ENCODE measurements at places on chromosomes 5 and 9.
A peak's percentile ranks its signal among the peaks of the same experiment; 100 is the strongest.

DNA sequence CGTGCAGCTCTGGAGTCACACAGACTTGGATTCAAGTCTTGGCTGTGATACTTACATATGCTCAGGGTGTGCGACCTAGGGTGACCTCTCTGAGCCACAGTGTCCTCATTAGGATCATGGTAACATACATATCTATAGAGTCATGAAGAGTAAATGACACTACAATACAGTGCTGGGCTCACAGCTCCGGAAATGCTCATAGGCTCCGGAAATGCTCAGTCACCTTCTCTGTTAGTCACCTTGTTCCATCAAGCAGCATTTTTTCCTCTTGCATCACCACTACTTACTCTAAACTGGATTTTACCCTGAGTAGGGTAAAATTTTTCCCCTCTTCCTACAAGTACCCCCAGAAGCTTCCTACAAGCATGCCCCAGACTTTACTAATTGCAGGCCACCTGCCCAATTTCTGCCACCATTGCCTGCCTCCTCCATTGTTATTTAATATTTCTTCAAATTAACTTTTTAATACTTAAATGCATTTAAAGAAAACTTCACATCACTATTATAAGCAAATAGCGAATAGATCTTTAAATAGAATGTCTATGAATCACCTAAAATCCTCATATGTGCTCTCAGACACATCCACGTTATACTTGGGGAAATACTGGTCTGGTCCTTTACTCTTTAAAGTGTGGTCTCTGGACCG, 147.6 kb upstream of the SPRY4 start:
- DNase-seq = no peak

DNA sequence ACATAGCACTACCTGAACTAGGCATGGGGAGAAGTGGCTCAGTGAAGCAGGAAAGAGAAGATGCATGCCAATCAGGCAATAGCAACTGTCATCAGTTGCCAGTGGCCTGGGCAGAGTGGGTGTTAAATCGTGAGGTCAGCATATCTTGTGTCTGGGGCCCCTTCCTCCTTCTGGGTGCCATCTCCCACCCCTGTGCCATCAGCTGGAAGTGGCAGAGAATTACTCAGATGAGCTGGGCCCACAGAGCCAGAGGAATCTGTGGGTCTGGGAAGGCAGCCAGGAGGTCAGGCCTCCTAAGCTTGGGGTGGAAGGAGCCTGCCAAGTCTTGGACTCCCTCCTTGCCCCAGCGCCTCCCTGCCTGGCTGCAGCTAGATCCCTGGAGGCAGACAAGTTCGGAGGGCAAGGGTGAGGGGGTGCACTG, 66.5 kb downstream of the GALNT12 start:
- no peak for DNase-seq

DNA sequence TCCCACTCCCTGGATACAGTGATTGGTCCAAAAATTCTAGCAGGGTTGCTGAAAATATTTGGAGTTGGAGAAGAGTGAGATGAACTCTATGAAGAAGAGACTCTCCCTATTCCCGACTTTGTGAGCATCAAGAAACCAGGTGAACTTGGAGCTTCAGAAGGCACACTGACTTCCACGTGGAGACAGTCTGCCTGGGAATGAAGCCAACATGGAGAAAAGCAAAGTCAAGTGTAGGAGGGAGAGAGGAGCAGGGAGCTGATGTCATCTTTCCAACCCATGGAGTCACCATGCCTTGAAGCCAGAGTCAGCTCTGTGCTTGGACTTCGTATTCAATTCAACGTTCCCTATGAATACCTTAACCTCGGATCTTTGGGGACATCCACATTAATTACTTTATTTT, 125.1 kb downstream of the NPR3 start:
- DNase-seq = no peak

DNA sequence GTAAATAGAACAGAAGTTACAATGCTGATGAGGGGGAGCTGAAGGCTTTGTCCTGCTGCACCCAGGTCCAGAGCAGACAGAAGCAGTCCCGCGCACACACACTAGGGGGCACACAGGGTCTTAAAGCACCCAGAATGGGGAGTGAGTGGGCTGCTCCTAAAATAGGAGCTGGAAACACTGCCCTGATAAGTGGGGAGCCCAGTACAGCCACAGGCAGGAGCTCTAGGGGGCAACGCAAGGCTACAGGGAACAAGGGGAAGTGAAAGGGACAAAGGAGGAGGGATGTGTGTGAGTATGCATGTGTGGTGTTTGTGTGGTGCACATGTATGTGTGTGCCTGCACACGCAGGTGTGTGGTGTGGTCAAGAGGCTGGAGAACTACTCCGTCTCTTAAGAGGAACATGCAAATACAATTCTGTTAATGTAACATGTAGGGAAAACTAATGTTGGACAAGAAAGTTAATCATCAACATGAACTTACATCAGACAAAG, 191.5 kb downstream of the ROR2 start:
- no peak for DNase-seq

DNA sequence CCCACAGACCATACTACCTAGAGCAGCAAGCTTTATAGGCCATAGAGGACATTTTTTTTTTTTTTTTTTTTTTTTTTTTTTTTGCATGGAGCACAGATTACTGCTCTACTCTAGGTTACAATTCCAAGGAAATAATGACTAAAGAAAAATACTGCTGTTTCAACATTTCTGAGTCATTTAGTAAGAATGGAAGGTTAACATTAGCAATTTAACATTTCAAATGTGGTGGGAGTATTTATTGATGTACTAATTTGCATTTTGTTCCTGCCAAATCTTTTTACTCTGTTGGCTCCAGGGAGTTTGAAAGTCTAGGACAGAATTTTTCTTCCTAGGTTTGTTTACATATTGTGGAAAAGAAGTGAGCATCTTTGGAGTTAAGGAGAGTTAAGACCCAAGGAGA, 142.1 kb upstream of the CCDC152 start:
- DNase-seq = no peak

GRCh38 chr5:95572016-95572415, 17.1 kb downstream of the ARSK start:
- DNase-seq = no peak

GRCh38 chr9:37559125-37559524, 17.1 kb downstream of the FBXO10 start:
- no peak for DNase-seq

GRCh38 chr9:89468281-89468960, 29.5 kb downstream of the SEMA4D start:
- DNase-seq = no peak

DNA sequence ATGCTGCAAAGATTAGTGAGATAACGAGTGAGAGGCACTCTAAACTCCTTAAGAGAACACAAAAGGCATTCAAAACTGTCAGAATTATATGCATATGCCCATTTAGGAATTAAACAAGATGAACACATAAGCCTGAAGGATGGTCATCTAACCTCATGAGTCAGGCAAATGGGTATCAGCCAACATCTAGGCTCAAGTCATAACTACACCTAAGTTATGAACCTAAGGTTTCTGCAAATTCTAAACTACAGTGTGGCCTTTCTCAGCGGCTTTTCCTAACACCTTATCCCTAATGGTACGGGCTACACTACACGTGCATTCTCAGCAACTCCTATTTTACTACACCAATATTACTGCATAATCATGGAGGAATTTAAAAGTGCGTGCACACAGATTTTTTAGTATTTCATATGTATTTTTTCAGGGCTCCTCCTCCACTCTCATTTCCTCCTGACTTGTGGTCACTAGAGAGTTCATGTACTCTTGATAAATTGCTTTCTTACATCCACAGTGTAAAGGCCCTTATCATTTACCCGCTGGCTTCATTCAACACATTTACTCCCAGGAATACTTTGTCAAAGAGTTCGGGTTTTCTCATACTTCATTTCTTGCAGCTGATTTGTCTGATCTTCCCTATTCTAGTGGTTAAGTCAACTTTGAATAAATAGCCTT, 316.5 kb downstream of the BNC2 start:
- DNase-seq = no peak

- peak; percentile 55 for DNase-seq
These were observed 61.8 kb upstream of the TBC1D2 start for GRCh38 chr9:98317134-98317857.

- DNase-seq = no peak
These were observed 14.1 kb upstream of the LRRC19 start for GRCh38 chr9:27019589-27019988.

- DNase-seq = no peak
These were observed 202.1 kb downstream of the SNX18 start for GRCh38 chr5:54719384-54720283.

- DNase-seq = no peak
These were observed at the start of gene PHF2 for GRCh38 chr9:93576258-93577077. Gene PHF2 (plus strand): TSS chr9:93576584. CDS start chr9:93576774, 190 bp downstream.

GRCh38 chr5:98780390-98780789, 6.9 kb downstream of the RGMB start:
- no peak for DNase-seq

DNA sequence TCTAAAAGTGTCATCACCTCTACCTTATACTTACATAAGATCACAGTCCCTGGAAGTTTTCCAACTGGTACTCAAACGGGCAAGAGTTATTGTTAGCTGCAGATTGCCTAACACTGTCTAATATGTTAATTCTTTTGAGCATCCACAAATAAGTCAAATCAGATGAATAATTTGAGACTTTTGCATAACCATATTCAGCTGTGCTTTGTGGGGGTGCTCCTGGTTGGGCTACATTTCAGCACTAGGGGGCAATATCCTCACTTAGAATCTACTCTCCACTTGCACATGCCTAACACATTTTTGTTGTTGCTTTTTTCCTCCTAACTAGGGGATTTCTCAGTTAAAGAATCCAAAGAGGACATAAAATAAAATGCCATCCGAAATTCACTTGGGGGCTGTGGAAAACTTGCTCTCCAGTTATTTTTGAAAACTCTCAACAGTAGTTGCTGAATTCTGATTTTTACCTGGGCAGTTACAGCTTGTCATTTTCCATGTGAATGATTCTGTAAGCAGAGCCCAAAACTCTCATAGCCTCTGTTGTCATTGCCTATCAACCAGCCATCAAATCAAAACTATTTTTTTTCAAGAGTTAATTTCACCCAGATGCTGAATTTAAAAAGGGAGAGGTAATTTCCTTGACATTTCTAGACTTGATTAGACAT, 71.5 kb downstream of the TRIM36 start:
- peak; percentile 39 for DNase-seq

DNA sequence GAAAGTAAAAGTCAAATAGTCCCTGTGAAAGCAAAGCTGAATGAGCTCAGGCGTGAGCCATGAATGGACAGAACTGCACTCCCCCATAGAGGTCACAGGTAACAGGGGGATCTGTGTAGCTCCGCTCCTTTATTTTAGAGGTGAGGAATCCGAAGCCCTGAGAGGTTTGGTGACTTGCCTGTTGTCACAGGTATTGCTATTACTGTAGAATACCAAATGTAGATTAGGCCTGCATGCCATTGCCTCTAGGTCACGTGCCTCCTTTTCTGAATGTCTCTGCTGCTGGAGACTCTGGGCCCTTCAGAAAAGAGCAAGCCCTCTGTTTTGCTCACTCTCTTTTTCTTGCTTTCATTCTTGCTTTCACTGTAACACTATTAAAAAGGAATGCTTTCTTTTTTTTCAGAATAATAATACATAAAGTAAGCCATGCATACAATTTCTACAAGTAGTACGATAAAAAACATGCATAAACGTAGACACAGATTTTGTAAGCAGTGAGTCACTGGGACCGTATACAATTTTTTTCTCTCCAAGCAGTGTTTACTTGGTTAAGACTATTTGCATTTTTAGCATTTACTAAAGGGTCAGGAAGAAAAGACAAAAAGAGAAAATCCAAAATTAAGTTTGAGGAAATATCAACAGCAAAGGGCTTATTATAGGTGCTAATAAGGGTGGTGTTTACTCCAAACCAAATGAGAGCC, 568.7 kb upstream of the ADAMTS16 start:
- DNase-seq = no peak

DNA sequence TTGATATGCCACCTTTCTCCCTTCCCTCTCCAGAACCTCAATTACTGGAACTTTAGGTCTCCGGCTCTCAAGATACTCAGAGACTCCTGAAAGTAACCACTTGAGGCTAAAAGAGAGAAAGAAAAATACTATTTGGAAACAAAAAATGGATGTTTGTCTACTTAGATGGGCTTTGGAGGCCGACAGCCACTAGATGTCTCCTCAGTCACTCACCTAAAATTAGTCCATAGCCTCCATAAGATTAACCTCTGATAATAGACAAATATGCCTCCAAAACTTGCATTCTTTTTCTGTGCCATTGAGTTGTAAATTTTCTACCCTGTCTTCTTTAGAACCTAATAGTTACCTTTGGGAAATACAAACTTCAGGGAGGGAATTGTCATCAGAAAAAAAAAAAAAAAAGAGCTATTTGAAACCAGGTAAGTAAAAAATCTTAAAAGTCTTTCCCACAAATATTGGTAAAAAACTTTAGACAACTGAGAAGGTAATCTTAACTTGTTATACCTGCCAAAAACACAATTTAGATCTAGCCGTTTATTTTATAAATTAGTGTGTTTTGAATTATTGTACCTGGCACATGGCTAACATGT, 11.2 kb upstream of the PCDH1 start:
- DNase-seq = no peak

GRCh38 chr9:129485145-129485774, 135.6 kb downstream of the C9orf50 start:
- DNase-seq = no peak

DNA sequence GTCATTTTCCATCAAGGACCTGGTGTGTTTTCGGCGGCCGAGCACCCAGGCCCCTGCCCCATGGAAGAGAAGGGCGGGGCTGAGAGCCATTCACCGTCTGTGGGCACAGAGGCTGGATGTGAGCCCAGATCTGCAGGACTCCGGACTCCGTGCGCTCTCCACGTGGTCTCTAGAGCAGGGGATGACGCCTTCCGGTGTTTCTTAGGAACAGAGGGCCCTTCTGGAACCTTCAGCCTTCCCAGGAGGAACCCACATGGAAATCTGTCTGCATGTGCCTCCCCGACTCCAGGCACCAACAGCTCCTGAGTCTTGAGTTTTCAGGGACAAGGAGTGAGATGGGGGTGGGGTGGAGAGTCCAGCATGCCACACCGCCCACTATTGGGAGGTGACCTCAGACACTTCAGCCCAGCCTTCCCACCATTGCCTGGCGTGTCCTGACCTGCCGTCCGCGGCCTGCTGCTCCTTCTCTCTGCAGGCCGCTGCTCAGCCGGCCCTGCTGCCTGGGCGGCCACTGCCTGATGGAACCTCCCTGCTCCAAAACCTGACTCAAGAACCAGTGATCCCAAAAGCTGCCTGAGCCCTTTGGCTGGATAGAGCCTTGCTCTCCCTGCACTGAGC, 2.4 kb upstream of the RXRA start:
- no peak for DNase-seq

GRCh38 chr5:119329666-119330065, 26.2 kb upstream of the TNFAIP8 start:
- no peak for DNase-seq

- peak; percentile 16 for DNase-seq
These were observed 56.2 kb downstream of the PLAC8L1 start for GRCh38 chr5:146048994-146049703.

- no peak for DNase-seq
These were observed 56.7 kb downstream of the VAV2 start for GRCh38 chr9:133935328-133936005.
